ENCODE measurements at places on chromosomes 5 and 9.
A peak's percentile ranks its signal among the peaks of the same experiment; 100 is the strongest.

DNA sequence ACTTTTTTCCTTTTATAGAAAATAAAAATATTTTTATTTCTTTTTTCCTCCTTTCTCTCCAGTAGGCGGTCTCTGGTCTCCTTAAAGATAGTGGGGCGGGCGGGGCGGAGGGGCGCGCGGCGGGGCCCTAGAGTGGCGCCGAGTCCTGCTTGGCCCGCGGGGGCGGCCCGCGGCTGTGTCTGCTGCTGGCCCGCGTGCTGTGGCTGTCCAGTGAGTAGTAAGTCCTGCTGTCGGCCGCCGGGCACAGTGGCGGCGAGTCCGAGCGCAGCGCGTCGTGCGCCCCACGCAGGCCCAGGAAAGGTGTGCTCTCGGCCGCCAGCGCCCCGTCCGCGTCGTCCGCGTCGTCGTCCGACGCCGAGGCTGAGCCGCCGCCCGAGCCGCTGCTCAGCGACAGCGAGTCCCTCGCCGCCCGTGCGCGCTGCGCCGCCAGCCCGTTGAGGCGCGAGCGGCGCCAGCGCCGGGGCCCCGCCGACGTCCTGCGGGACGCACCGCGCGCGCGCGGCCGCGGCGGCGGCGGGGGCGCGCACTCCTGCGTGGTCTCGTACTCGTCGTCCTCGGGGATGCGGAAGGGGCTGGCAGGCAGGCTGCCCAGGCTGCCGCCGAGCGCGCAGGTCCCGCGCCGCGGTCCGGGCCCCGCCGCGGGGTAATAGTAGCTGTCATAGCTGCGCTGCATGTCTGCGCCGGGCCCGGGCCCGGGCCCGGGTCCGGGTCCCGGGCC, 52.3 kb downstream of the PSD2 start:
- DNase-seq, result peak; percentile 57

DNA sequence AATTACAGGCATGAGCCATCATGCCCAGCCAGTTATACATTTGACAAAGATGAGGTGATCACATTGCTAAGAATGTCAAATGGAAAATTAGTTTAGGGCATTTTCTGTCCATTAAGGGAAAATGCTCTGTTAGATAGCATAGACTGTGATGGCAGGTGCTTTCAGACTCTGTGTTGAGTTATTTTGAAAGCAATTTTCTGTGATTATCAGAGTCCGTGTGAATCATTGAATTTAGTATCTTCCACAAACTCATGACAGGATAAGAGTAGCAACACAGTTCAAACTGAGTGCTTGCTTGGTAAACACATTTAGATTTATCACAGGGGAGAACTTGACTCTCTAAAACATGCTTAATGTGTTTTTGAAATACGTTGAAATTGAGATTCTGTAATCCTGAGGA, 69.0 kb downstream of the GAPVD1 start:
- DNase-seq, result no peak

DNA sequence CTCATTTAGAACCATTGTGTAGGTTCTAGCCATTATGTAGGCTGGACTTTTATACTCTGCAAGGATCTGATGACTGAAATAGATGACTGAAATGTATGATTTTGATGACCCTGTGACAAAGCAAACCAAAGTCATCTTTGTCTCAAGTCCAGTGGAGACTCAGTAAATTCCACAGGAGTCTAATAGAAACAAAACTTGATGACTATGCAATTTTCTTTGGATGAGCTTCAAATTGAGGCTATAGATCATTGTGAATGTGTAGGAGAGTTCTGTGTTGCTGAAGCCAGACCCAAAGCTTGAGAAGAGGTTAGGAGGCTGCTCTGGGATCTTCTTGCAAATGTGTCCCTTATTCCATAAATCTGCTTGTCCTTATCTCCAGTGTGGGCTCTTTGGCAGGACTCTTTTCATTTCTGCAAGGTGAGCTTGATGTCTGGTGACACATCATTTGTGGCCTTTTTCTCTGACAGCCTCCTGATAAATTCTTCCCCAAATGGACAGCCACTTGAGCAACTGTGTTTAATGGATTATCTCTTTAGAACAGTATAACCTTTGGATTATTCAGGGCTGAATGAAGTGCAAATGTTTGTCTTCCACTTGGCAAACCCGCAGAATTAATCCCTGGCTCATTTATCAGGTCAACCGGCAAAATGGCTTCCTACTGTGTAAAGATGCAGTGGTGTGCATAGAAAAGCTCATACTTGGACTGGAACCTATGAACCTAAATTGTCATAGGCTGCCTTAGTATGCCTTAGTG, 235.1 kb upstream of the ANKH start:
- DNase-seq, result no peak

- no peak for DNase-seq
Observed at GRCh38 chr5:115578657-115579056, 23.6 kb downstream of the TICAM2 start.

- DNase-seq, result no peak
Observed at GRCh38 chr5:133081703-133082102, 29.9 kb downstream of the HSPA4 start.

DNA sequence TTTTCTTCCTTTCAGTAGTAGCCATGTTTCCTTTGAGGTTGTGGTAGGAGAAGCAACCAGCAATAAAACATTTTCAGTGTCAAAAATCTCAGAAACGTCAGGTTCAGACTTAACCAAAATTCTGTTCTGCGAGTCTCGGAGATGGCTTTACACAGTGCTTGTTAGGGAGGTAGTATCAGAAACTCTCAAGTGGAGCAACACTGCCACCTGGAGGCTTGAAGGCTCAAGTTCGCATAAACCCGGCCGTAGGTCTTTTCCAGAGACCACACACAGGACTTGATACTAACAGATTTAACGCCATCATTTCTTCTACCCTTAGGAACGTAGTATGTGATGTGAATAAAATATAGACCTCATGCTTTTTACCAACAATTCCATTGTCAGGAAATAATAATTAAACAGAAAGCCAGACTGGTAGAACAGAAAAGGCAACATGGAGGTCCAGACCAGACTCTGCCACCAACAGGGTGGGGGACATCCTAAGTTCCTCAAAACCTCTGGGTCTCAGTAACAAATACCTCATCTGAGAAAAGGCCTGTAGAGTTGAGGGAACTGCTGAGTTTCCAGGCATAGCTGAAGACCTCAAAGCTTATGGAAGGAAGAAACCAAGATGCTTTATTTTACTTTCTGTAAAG, 8.5 kb downstream of the PTGER4 start:
- peak; percentile 73 for DNase-seq

DNA sequence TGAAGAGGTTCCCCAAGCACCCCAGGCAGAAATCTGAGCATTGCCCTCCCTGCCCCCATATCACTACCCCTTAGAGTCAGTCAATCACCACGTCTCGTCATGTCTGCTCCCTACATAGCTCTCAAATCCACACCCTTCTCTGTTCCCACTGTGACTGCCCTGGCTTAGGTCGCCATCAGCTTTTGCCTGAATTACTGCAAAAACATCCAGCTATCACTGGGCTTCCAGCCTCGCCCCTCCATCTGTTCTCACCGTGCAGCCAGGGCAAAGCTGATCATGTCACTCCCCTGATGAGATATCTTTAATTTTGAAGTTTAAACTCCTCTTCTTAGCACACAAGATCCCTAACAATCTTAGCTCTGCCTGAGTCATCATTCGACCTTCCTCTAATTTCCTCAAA, 89.6 kb upstream of the TBC1D2 start:
- DNase-seq, result no peak

- DNase-seq, result no peak
Observed at GRCh38 chr5:40409601-40410000, 270.1 kb upstream of the PTGER4 start.

DNA sequence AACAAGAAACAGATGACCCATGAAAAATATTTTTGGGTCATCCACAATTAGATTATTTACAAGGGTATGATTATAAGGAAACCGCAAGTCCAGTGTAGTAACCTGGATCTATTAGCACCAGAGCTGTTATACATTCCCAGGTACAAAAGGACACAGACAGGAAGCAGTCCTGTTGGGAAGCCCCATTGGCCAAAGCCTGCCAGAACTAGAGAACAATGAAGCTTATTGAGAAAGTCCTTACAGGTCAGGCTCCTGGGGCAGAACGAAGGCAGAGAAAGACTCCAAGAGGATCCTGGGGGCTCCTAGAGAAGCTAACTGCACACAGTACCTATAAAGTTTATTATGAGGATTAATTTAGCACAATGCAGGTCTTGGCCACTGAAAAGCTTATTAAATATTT, 169.9 kb downstream of the PARP8 start:
- DNase-seq, result no peak

- no peak for DNase-seq
Observed at GRCh38 chr5:56003679-56004078, 8.9 kb upstream of the IL6ST start.
